ENCODE measurements at places on chromosomes 12 and 14.

DNA sequence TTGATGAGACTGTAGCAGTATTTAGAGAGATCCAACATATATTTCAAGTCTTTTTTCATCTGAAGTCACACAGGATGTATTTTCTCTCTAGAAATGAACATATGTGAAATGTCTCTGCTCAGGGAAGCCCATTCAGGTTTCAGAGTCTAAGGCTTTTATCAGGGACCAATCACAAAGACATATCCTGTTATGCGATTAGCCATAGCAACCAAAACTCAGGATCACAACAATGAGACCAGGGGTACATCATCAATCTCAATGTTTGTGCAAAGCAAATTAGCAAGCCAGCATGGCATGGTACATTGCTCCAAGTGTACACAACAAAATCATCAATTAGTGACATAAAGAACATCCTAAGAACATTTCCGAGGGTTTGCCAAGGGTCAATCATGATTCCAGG is 99.2 kb upstream of the AMN1 start:
- no peak for DNase-seq

DNA sequence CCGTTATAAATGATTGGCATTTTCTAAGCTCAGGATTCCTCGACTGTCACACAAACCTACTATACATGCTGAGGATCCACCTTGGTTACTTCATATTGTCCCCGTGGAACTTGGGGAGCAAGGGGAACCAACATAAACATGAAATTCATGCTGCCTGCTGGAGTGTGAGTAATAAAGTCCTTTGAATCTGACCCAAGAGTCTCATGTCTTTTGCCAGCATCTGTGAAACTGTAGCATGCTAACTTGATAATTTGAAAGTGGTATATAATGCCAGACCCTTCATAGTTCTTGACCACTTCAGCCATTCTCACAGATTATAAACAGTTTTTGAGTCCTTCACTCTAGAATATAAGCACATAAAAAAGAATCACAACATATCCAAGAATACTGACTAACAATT is 17.1 kb downstream of the SLC35F4 start:
- DNase-seq = no peak

DNA sequence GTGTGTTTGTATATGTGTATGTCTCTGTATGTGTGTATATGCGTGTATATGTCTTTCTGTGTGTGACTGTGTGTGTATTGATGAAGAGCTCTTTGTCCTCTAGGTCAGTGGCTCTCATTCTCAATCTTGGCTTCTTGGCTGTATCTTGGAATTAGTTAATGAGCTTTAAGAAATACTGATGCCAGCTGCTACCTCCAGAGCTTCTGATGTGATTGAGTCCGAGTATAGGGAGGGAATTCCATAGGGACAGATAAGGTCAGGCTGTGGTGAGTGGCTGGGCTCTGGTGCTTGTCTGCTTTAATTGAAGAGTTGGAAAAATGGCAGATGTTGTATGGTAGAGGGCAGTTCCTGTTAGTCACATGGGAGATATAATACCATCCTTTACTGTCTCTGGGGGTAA is 140.1 kb downstream of the C12orf75 start:
- no peak for DNase-seq

- DNase-seq = no peak
Measured at GRCh38 chr12:20549108-20549719, 145.9 kb upstream of the SLCO1C1 start.

DNA sequence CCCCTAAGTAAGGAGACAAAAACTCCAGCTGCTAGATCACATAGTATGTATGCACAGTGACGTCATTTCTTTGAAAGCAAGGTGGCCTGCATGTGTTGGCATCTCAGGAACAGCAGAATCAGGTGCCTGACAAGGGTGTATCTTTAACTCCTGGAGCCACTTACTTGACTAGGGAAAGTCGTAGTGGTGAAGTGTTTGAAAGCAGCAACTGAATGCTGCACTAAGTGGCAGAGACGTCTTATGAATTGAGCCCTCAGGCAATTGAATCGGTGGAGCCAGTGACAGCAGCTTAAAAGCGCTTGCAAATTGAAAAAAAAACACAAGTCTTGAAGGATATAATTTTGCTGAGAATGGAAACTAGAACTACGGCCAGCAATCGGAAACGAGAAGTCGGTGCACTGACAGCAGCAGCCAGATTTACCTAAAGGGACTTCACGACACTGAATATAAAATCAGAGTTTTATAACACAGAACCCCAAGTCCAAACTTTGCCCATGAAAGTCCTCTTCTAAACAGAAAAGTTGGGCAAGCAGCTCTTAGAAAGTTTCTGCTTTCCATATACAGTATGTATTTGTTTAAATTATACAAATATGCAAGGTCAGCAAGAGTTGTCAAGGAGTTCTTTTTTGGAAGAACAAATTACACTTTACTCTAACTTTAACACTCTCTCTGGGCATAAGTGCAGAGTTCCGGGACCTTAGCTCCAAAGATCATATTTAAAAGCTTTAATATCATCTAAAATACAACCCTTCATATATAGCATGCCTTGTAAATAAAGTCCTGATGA is 1.1 kb downstream of the IGF1 start:
- no peak for DNase-seq

GRCh38 chr12:128079-128478 is 61.5 kb downstream of the IQSEC3 start:
- peak; percentile 39 for DNase-seq
